ENCODE measurements at places on chromosomes 6 and 20.
A peak's percentile ranks its signal among the peaks of the same experiment; 100 is the strongest.

GRCh38 chr6:117354671-117355070 is 71.1 kb downstream of the ROS1 start:
- DNase-seq = no peak

GRCh38 chr6:152232501-152233151 is 404.5 kb downstream of the SYNE1 start:
- DNase-seq = no peak

DNA sequence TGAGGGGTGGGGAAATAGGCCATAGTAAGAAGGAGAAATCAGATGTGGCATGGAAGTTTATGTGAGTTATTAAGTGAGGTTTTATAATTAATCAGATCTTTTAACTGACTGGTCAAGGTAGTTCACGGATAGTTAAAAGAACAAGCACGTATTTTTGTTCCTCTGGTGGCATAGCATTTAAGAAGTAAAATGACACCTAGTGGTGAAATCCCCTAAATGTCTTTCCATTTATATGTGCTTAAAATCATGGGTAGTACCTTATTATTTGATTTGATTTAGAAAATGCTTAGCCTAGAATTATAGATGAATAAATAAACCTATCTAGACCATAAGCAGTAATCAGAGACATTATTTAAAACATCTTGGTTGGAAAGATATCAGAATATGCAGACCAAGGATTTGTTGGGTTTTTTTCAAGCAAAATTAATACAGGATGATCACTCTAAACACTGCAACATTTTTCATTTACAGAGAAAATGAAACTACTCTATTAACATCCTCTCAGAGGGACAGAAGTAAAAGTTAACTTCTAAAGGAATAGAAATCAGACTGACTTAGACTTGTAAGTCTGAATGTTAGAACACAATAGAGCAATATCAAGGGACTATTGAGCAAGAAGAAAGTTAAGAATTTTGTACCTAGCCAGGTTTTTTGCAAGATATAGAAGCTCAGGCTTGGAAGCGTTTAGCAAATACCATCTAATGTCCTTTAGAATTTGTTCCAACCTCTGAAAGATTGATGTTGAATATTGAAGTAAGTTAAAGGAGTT is 81.1 kb downstream of the STXBP5 start:
- DNase-seq = peak; percentile 53

- no peak for DNase-seq
Measured at GRCh38 chr20:3757268-3757667, 10.3 kb downstream of the ADISSP start.

- DNase-seq = peak; percentile 63
Measured at GRCh38 chr6:28863604-28864325, 60.0 kb downstream of the TRIM27 start.

DNA sequence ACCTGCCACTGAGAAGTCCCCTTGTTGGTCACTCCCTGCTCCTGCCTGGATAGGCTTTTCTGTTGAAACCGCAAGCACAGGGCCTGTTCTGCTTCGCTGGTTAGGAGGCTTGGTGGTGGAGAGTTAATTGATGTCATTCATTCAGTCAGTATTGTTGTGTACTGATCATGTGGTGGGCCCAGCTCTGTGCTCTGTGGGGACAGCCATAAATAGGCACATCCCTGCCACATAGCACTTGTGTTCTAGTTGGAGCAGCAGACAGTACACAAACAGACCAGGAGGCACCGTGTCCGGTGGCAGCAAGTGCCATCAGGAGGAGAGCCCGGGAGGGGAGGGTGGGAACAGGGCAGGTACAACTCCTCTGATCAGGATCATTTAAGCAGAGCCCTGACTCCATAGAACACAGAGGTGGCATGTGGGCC is 155.2 kb upstream of the INSM1 start:
- no peak for DNase-seq

DNA sequence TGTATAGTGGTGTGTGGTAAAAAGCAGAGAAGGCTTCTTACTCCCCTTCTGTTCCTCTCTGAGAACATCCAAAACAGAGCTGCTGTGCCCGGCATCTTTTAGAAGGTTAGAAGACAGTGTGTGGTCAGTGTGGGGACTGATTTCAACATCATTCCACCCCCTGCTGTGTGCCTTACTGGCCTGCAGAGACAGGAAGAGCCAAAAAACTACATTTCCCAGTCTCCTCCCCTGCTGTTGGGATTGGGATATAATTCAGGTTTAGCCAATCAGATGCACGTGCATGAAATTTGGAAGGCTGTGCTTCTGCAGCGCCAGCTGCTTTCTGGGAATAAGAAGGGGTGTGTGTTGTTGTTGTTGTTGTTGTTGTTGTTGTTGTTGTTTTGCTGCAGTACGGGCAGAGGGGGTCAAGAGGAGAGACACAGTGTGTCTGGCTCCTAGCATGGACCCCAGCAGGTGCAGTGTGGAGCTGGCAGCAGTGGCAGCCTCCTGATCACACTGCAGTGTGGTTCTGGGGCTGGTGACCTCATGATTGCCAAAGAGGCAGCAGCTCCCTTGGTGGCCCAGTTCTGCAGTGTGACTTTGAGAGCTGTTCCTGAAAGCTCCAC is 74.7 kb downstream of the MRPL14 start:
- DNase-seq = no peak

DNA sequence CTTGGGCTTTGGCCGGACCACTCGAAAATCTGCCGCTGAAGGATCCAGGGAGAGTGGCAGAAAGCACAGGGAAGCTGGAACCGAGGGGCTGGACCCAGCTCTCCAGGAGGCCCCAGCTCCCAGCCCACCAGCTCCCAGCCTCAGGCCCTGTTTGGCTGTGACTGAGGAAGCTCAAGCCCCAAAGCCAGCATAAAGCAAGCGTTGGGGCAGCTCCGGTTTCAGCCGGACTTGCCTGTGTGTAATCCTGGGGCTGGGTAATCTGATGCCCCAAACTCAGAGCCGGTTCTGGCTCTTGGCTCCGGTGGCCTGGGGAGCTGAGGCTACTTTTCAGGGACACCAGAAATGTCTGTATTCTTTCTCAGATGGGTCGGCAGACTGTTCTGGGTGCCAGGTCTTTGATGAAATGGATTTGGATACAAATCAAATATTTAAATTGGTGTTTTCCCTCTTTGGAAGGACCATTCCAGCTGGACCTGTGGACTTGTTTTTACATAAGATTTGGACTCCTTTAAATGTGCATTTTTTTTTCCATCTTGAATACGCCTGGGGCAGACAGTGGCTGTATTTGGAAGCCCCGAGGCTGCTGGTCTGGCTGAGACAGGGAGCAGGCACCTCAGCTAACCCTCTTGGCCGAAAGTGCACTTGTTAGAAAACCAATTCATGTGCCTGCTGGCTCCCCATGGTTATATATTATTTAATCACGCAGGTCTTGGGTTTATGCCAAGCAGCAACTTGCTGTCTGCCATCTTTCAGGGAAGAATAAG is 29.7 kb downstream of the RPP40 start:
- peak; percentile 50 for DNase-seq

- peak; percentile 74 for DNase-seq
Measured at GRCh38 chr6:135796643-135797305, 54.7 kb upstream of the PDE7B start.

GRCh38 chr20:55211481-55211880 is 736.1 kb downstream of the DOK5 start:
- DNase-seq = no peak

DNA sequence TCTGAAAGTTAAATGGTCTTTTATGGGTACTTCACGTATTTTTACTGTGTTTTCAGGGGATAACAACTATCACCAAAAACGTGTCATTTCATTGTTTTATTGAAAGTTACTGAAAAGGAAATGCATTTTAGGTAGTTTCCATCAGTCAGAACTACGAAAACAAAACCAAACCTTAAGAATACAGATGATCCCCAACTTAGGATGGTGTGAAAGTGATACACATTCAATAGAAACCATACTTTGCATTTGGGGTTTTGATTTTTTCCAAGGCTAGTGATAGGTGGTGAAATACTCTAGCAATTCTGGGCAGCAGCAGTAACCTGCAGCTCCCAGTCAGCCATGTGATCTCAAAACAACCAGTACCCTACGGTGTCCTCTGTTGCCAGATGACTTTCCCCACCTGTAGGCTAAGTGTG is 25.9 kb upstream of the EFHC1 start:
- no peak for DNase-seq

- DNase-seq = no peak
Measured at GRCh38 chr20:3812975-3813847, 7.1 kb upstream of the AP5S1 start.

- no peak for DNase-seq
Measured at GRCh38 chr6:119157506-119157815, 79.0 kb upstream of the FAM184A start.

DNA sequence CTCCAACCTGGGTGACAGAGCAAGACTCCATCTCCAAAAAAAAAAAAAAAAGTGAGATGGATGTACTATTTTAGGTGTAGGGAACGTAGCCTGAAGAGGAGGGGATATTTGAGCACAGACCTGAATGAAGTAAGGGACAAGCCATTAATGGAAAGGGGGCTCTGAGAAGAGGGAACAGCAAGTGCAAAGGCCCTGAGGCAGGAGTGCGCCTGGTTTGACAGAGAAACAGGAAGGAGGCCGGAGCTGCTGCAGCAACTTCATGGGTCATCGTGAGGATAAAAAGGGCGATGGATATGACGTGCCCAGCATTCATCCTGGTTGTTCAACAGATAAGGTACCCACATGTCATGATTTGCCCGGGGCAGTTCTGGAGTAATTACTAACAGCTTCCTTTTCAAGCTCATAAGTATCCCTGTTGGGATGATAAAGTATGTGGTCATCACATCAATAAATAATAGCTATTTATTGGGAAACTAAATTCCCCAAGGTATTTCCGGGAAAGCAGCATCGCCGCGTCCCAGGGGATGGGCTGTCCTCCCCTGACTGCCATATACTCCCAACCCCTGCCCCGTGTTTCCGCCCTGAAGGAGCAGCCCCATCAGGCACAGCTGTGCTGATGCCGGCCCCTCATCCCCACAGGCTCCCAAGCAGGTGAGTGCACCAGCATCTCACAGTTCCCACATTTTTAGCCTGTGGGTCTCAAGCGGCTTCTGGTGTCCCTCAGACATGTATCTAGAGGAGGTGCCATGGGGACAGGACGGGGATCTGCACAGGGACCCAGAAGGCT is 43.4 kb downstream of the DLGAP4 start:
- no peak for DNase-seq

DNA sequence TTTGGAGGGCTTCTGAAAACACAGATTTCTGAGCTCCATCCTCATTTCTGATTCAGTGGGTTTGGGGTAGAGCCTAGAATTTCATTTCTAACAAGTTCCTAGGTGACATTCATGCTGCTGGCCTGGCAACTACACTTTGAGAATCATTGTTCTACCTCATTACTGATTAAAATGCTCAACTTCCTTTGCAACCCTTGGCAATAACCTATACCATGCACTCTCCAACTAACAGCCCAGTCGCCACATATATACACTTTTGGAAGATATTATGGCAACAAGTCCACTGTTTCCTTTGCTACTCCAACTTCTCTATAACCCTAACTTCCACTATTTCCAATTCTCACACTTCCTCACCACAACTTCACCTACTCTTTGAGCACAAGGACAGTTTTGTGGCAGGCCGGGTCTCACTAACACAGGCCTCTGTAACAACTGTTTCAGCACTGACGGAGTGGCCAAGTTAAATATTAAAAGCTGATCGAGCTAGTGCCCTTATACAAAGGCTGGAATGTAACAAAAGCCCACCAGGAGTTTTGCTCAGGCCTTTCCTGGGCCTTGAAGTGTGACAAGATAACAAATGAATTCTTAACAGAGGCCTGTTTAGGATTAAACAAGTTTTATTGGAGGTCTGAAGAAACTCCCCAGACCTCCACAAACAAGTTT is 32.1 kb upstream of the RAB23 start:
- DNase-seq = no peak

GRCh38 chr6:149445573-149445972 is 39.2 kb downstream of the ZC3H12D start:
- no peak for DNase-seq

DNA sequence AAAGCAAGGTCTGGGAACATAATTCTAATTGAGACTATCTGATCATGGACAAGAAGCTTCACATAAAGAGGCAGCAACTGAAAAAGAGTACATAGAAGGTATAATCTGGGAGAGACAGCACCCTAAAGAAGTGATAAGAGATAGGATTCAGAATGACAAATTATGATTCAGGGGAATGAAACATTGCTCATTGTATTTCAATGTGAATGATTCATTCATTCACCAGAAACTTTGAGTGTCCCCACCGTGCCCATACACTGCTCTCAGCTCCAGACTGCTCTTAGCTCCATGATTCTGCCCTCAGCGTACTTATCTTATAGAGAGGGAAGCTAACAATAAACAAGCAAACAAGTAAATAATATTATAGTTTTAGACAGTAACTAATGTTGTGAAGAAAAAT is 329.3 kb upstream of the IRAK1BP1 start:
- no peak for DNase-seq

DNA sequence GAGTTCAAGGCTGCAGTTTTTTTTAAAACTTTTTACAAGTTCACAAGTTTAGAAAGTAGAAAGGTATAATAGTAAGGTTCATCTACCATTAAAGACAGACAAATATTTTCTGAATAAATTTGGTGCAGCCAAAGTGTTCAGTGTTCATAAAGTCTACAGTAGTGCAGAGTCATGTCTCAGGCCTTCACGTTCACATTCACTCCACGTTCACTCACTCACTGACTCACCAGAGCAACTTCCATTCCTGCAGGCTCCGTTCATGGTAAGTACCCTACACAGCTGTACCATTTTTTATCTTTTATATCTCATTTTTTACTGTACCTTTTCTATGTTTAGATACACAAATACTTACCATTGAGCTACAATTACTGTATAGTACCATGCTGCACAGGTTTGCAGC is 67.6 kb downstream of the B4GALT5 start:
- no peak for DNase-seq

DNA sequence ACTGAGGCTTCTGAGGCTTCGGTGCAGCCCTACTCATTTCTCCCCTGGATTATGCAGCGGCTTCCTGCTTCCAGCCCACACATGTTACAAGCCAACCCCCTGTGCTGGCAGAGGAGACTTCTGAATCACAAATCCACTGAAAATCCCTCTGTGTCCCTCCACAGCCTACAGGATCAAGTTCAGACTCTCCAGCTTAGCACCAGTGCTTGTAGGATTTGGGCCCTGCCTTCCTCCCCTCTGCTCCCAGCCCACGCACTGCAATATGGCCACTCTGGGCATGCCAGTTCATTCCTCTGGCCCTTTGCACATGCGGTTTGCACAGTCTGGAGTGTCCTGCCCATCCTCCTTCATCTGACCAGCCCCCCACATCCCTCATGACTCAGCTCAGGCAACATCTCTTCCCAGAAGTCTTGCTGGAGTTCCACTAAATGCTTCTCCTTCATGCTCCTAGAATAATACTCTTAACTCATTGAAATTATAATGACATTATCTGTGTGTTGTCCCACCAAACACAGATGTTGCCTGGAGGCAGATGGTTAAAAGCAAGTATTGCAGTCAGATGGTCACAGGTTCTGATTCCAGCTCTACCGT is 15.9 kb upstream of the MDGA1 start:
- DNase-seq = no peak

- no peak for DNase-seq
Measured at GRCh38 chr6:121837545-121838229, 402.2 kb downstream of the GJA1 start.

GRCh38 chr6:168525114-168525513 is 84.1 kb downstream of the SMOC2 start:
- no peak for DNase-seq

GRCh38 chr6:38493931-38494547 is 145.7 kb downstream of the BTBD9 start:
- peak; percentile 46 for DNase-seq
